Activated CD4-positive, CD25-positive, alpha-beta regulatory T cell (primary cell): ENCODE measurements at places on chromosomes 16 and 17.

DNA sequence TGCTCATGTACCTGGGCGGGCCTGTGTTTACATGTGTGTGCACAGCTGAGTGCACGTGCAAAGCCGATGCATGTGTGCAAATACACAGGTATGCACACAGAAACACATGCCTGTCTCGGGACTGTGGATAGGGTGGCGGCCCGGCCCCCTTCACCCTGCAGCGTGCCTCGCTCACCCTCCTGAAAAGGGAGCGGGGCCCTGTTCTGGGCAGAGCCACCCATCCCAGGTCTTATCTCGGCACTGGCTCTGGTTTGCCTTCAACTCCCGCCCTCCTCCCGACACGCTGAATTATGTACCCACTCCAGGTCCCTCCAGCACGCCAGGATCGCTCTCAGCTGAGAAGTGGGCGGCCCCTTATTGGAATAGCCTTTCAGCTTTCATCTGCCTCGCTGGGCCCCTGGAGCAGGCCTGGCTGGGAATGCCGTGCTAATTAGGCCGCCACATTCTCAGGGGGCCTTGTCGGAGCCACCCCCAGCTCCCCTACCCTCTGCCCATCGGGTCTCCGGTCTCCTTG lies 77.8 kb downstream of the RTN4RL1 start:
- DNase-seq = no peak

GRCh38 chr16:53515259-53515658 lies 12.2 kb upstream of the AKTIP start:
- no peak for DNase-seq

GRCh38 chr16:3846087-3846486 lies 34.4 kb downstream of the CREBBP start:
- no peak for DNase-seq

DNA sequence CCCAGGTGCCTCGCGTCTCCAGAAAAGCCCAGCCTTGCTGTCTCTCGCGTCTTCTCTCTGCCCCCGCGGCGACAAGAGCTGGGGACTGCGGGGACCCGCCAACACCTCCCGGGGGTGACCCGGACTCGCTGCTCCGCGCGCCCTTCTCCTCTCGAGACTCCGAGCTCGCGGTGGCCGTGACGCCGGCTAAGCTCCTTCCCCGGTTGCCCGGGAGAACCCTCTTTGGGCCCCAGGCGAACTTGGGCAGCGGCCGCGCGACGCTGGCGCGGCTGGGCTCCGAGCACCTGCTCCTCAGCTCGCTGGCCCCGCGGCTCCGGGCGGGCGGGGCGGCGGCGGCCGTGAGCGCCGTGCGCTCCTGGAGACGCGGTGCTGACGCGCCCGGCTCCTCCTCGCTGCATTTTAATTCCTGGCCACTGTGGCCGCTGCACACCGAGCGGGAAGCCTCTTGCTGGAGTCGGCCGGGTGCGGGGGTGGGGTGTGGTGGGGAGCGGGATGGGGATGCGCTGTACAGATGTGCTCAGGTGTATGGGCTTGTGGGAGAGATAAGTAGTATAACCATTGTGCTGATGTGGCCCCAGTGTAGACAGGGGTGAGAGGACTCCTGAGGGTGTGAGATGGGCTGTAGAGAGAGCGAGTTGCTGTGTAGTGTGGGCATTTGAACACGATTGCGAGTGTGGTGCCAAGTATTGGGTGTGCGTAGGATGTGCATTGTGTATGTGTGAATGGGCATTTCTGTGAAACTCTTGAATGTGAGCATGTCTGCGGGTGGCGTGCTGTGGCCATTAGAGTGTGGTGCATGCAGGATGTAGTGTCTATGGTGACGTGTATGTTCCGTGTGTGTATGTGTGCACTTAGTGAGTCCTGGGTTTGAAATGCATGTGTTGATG lies at the start of gene ASIC2:
Gene ASIC2 (minus strand): TSS at position 315 of the 887 bp plus-strand sequence.
- no peak for DNase-seq

DNA sequence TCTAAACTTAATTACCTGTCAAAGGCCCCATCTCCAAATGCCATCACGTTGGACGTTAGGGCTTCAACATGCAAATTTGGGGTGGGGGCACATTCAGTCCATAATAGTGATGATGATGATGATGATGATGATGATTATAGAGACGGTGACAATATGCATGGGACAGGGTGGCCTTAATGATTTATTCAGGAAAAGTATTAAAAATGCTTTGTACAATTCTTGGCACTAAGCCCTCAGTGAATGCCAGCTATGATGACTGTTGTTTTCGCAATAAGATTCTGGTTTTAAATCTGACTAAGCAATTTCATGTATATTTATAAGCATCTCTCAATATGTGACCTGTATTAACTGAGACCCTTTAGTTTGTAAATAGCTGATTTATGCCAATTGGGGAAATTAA lies 106.3 kb downstream of the C16orf95 start:
- no peak for DNase-seq

DNA sequence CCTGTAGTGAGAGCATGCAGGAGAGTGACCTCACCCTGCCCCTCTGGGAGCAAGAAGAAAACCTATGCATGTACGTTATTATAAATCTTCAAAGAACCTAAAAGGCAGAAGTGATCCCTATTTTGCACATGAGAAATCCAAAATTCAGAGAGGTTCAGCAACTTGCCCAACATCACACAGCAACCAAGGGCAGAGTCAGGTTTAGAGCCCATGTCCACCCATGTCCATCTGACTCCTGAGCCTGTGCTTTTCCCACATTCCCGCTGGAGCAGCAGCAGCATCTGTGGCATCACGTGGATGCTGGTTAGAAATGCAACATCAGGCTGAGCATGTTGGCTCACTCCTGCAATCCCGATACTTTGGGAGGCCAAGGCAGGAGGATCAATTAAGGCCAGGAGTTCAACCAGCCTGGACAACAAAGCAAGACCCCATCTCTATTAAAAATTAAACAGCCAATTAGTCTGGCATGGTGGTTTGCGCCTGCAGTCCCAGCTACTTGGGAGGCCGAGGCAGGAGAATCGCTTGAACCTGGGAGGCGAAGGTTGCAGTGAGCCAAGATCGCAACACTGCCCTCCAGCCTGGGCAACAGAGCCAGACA lies 26.3 kb downstream of the METTL22 start:
- DNase-seq = no peak

- no peak for DNase-seq
Measured at GRCh38 chr16:55701442-55702319, 45.9 kb downstream of the SLC6A2 start.

GRCh38 chr17:12070561-12070960 lies 49.9 kb downstream of the MAP2K4 start:
- DNase-seq = no peak

DNA sequence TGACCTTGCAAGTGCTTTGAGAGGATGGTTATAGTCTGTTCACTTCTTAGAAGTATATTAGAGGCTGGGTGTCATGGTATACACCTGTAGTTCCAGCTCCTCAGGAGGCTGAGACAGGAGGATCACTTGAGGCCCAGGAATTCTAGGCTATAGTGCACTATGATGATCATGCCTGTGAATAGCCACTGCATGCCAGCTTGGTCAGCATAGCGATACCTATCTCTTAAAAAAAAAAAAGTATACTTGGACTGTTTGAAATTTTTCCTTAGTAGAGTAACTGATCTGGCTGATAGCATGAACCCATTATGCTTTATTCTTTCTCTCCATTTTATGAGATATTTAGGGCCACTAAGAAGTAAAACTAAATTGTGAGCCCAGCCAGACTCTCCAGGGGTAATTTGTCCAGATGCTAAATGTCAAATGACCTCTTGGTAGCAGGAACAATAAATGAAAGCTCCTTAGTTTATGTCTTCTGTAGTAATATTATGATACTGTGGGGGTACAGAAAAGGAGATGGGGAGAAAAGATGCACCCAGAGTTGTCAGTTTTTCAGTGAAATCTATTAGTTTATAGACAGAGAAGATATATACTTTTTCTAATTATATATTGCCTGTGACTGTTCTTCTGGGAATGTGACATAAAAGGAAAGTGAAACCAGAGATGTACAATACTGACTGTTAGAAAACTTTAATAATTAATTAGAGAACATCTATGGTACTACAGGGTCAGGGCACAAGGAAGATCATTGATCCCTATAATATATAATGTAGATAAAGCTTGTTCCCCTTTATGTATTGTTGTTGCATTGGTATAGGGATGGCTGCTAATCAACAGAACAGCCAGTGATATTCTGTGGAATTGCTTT lies 335.3 kb upstream of the TBX2 start:
- no peak for DNase-seq

DNA sequence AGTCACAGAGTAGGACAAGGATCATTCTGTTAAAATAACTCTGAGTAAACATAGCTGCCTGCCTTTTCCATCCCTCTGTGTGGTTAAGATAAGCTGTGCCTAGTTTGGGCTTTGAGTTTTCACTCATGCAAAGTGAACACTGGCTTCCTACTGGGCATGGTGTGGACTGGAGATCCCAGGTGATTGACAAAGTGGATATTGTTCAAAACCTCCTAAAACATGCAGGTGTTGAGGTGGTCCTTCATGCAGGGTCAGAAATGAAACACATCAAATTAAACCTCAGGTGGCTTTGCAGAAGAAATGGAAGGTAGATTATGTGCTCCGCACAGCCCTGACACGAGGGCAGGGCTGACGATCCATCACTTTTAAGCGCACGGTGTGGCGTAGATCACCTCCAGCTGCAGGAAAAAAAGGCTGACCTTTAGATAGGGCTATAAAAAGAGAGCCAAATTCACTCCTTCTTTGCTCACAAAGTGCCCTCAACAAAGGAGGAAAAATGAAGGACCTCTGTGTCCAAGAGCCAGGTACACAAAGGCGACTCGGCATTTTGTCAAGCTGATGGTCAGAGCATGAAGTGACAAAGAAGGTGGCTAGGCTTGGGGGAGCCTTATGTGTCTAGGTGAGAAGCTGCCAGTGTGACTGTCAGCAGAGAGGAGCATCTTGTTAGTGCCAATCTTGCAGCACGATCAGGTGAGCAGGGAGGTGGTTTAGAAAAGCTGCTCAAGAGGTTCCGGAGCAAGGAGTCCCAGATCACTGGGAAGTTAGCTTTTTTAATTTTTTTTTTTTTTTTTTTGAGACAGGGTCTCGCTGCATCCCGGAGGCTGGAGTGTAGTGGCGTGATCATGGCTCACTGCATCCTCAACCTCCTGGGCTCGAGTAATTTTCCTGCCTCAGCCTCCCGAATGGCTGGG lies 19.9 kb upstream of the ITPRIPL2 start:
- DNase-seq = no peak

- DNase-seq = no peak
Measured at GRCh38 chr17:44044071-44044470, 22.4 kb downstream of the LSM12 start.

GRCh38 chr16:21156767-21157467 lies 1.6 kb upstream of the LDAF1 start:
- DNase-seq = no peak

DNA sequence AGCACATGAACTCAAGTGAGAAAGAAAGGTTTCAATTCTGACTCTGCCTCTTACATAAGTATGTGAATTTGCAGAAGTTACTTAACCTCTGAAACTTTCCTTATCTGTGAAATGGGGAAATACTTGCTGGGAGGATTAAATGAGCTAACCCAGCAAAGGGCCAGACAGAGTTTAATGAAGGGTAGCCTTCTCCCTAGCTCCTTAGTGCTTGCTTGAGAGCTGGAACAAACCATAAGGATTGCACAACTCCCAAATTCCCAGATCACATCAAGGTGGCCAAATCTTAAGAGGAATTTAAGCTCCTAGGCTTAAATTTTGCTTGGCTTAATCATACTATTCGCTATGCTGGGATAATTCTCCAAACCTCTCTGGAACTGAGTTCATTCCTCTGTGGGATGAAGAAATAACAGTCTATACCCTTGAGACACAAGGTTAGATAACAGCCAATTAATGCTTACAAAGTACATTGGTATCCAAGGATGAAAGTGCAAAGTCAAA lies 11.8 kb upstream of the WSB1 start:
- DNase-seq = no peak

- DNase-seq = no peak
Measured at GRCh38 chr16:22139008-22139407, 23.3 kb upstream of the SDR42E2 start.

DNA sequence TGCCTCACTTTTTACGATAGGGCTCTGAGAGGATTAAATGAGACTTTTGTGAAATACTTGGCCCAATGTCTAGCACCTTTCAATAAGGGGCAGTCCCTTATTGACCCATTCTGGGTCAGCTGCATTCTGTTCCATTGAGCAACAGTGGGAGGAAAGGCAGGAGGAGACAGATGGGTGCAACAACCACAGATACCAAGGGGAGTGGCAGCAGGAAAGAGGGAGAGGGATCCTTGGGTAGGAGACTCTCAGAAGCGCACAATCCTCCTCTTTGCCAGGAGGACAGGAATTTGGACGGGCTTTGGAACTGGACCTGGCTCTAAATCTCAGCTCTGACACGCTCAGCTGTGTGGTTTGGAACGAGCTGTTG lies 3.5 kb downstream of the PIPOX start:
- DNase-seq = no peak

GRCh38 chr17:47808036-47808829 lies 13.4 kb downstream of the OSBPL7 start:
- no peak for DNase-seq

DNA sequence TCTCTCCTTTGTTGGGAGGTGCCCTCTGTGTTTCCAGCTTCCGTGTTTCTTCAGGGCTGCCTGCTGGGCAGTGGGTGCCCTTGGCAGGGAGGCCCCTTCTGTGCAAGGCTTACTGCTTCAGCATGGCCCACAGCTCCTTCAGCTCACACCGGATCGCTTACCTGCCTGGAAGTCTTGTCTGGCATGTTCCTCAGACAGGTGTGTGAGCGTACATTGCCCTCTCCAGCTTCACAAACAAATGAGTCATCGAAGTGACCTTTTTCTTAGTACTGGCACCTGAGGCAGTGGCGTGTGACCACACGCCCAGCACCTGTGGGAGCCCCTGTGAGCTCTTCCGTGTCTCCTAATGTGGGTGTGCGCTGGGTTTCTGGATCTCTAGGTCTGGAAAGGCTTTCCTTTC lies 3.5 kb downstream of the RAB40C start:
- DNase-seq = no peak

DNA sequence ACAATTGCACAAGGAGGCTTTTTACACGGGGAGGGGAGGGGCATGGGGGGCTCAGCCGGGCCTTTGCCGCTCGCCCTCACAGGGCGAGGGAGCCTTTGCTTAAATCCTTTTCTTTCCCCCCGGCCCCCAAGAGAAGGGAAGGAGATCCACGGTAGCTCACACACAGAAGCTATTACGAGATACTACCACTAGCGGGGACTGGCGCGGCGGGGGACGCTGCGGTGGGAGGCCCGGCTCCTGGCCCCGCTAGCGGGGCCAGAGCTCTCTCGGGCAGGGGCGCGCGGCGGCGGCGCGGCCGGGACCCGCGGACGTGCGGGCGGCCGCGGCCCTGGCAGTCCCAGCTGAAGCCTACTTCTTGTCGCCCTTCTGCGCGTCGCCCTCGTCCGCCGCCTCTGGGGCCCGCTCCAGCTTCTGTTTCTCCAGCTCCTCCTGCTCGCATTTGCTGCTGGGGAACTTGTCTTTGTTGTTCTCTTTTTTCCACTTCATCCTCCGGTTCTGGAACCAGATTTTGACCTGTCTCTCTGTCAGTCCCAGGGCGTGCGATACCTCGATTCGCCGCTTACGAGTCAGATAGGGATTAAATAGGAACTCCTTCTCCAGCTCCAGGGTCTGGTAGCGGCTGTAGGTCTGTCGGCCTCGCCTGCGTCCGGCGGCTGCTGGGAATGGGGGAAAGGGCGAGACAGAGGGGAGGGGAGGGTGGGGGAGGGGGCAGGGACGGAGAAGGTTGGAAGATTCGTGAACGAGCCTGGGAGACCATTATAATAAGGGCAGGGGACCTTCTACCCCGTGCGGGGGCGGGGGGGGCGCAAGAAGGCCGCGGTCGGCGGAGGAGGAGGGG lies 2.0 kb downstream of the HOXB8 start:
- no peak for DNase-seq
